ENCODE measurements at places on chromosomes 4 and X.

GRCh38 chrX:54819201-54819600 lies 11.7 kb downstream of the MAGED2 start:
- DNase-seq, result no peak

- DNase-seq, result no peak
Observed at GRCh38 chr4:169906104-169906503, 120.1 kb downstream of the MFAP3L start.

DNA sequence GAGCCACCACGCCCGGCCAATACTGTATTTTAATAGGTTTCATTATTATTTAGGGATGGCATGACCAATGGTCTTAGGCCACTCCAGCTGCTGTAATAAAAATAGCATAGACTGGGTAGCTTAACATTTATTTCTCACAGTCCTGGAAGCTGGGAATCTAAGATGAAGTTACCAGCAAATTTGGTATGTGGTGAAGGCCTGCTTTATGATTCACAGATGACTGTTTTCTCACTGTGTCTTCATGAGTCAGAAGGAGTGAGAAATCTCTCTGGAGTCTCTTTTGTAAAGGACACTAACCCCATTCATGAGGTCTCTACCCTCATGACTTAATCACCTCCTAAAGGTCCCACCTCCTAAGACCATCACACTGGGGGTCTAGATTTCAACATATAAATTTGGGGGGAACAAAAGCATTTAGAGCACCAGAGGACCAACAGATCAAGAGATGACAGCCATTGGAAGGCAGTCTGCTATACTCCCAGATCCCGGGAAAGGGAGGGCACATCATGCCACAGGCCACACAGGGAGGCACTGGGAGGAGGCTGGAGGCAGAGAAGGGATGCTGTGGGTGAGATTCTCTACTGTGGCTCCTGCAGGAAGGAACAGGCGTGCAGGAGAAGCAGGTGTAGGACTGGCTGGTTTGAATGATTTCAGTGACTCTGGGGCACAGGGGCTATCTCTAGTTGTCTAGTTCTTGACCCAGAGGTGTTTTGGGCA lies 335.8 kb upstream of the SFRP2 start:
- DNase-seq, result no peak

DNA sequence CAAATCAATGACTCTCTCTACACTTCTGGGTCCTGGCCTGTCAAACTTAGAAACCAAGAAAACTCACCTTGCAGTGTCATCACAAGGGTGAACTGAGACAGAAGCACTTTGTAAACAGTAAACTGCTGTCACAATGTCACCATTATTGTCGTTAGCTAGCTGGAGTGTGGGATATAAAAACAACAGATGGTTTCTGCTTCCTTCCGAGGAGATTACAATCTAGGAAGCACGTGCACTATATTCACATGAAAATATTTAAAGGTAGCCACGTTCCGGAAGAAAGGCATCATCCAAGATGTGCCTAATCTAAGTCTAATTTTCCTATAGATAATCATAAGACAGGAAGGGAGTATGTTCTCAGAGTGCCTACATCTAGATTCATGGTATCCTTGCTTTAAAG lies 64.7 kb upstream of the ACSL1 start:
- no peak for DNase-seq

GRCh38 chr4:109494563-109494962 lies 60.9 kb downstream of the SEC24B start:
- DNase-seq, result no peak

- DNase-seq, result no peak
Observed at GRCh38 chr4:81694176-81694913, 222.6 kb upstream of the RASGEF1B start.

DNA sequence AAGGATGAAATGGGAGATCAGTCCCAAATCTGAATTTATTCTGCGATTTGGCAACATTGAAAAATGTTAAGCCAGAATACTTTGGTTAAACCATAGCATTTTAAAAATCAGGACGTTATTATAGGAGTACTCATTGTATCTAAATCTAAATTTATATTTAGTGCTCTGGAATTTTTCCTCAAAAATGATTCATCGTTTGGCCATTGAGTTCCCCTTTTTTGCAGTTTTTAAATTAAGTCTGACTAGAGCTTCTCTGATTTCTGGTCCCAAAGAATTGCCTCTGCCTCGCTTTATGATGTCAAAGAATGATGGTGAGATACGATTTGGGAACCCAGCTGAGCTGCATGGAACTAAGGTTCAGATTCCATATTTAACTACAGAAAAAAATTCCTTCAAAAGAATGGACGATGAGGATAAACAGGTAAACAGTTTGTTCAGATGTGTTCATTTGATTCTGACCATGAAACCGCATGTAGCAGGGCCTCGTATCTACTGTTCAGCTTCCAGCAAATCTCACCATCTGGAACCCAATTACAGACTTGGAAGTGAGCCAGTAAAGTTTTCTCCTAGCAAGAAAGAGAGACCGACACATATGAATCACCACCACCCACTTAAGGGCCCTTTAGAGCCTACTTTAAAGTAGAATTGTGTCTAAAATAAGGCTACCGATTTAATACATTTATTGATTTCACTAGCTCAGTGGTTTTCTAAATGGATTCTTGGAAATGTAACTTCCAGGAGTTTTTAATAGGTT lies 75.6 kb downstream of the REPS2 start:
- no peak for DNase-seq

DNA sequence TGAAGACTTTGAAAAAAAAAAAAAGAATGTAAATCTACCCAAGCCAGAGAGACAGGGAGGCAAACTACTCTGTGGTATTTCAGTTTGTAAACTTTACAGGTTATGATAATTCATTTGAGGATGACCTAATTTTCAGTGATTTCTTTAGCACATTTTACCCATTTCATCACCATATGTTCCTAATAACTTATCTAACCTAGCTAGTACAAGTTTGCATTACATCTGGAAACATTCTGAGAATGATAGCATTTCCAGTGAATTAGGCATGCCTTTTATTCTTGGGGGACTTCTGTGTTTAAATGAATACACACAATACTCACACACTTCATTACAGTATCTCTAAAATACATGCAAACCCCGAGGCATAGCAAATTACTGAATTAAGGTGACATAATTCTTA lies 1055.5 kb downstream of the PCDH18 start:
- DNase-seq, result no peak

DNA sequence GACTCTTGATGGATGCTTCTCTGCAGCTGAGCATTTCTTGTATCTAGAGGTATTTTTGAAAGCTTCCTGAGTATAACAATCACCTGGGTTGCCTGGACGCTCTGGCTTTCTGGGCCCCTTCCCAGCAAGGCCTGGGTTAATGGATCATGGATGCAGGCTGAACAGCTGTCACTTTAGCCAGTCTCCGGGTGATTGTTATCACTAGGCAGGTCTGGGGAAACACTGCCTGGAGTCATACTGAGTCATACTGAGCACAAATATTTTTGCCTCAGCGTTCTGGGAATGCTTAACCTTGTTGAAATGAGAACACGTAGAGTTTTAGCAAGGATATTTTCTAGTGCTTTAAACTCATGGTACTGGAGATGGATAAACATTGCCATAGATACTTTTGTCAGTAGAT lies 102.6 kb downstream of the PHEX start:
- no peak for DNase-seq

- DNase-seq, result no peak
Observed at GRCh38 chr4:172980219-172980618, 188.4 kb upstream of the GALNT7 start.

DNA sequence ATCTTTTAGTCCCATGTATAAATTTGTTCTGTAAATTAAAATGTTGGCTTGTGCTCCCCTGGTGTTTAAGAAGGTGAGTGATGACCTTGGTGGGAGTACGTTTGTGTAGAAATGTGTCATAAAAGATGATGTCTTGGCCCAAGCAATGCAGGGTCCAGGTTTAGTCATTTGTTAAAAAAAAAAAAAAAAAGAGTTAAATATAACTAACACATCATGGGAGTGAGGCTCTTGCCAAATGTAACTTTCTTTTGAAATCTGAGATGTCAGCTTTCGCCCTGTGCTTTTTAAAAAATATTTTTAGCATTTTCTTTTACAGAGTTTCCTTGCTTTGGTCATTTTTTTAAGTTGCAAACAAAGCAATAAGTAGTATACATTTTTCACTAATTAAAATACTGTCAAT lies 135.6 kb downstream of the FBXO8 start:
- no peak for DNase-seq

GRCh38 chr4:48047896-48048295 lies 31.3 kb downstream of the NIPAL1 start:
- DNase-seq, result no peak

GRCh38 chrX:56099271-56099670 lies 132.9 kb upstream of the KLF8 start:
- DNase-seq, result no peak

- no peak for DNase-seq
Observed at GRCh38 chrX:52422884-52423283, 54.1 kb downstream of the XAGE2 start.

DNA sequence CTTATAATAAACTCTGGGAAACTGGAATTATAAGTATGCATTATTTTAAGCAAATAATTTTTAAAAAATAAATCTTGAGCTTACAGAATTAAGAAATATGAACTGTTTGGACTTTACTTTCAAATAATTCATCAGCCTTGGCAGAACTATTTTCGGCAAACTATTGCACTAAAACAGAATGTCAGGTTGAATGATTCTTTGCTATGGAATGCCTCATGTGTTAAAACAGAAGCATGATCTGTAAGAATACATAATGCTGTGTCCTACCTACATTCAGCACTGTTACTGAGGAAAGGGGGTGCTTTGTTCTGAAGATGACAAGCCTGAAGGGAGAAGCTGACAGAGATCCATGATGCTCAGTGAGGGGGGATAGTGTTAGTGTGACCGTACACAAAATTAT lies 55.6 kb upstream of the EXOC1L start:
- no peak for DNase-seq

GRCh38 chrX:40158036-40158706 lies 60.4 kb upstream of the BCOR start:
- no peak for DNase-seq

DNA sequence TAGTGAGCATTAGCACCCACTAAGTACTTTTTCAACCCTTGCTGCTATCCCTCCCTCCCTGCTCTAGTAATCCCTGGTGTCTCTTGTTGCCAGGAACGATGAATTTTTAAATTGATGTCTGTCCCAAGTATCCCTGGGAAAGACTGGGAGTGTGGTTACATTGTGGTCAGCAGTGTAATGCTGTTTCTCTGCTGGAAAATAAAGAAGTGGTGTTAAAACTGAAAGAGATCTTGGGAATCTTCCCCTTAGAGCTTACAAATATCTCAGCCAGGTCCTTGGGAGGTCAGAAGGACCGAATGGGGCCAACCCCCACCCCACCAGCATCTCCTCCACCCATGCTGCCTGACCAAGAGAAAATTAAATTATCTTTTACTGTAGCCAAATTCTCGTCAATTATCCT lies 174.5 kb upstream of the MXRA5 start:
- no peak for DNase-seq

DNA sequence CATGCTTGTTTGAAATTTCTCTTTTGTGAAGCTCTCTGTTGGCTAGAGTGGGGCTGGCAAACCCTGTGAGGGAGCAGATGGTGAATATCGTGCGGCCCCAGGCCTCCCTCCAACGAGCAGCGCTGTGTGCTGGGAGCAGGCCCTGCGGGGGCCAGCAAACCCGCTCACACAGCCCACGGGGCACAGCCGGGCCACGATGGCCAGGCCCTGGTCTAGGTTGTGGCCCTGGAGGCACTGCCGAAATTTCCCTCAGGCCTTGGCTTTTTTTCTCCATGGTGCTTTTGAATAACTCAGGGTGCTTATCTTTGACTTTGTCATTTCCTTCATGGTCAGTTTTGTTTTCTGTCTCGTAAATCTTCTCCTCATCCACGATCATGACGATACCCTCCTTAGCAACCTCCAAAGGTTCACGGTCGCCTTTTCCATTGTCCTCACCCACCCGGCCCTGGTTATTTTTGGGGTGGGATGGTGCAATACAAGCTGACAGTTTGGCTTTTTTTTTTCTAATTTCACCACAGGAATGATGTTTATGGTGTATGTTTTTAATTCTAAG lies 20.7 kb downstream of the PCGF3 start:
- no peak for DNase-seq

GRCh38 chrX:72176981-72177380 lies 4.6 kb upstream of the PIN4 start:
- no peak for DNase-seq

DNA sequence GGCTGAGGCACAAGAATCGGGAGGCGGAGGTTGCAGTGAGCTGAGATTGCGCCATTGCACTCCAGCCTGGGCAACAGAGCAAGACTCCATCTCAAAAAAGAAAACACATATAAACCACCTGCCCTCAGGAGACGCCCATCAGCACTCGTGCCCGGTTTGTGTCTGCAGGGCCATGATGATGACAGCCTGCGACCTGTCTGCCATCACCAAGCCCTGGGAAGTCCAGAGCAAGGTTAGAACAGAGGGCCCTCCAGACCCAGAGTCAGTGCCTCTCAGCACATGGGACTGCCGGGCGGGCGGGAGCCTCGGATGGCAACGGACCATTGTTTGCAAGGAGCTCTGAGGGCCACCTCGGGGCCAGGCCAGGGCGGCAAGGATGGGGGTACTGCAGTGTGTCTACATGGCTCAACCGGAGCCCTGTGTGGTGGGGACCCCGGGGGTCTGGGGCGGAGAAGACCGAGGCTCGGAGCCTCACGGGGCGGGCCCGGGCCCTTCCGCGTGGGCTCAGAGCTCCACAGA lies 9.3 kb downstream of the ATP5ME start:
- no peak for DNase-seq

DNA sequence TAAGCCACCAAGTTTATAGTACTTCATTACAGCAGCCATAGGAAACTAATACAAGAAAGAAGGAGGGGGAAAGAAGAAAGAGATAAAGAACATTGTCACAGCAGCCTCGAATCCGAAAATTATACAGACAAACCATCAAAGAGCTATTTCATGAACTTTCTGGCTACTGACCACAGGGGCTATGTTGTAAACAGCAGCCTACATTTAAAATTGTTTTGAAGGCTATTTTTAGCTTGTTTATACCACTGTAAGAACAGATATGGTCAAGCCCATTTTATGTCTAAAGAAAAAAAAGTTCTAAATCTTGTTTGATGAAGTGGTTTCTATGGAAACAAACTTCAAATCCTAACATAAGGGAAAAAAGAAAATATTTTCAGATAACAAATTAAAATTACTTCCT lies 282.1 kb downstream of the GABRG1 start:
- DNase-seq, result no peak

DNA sequence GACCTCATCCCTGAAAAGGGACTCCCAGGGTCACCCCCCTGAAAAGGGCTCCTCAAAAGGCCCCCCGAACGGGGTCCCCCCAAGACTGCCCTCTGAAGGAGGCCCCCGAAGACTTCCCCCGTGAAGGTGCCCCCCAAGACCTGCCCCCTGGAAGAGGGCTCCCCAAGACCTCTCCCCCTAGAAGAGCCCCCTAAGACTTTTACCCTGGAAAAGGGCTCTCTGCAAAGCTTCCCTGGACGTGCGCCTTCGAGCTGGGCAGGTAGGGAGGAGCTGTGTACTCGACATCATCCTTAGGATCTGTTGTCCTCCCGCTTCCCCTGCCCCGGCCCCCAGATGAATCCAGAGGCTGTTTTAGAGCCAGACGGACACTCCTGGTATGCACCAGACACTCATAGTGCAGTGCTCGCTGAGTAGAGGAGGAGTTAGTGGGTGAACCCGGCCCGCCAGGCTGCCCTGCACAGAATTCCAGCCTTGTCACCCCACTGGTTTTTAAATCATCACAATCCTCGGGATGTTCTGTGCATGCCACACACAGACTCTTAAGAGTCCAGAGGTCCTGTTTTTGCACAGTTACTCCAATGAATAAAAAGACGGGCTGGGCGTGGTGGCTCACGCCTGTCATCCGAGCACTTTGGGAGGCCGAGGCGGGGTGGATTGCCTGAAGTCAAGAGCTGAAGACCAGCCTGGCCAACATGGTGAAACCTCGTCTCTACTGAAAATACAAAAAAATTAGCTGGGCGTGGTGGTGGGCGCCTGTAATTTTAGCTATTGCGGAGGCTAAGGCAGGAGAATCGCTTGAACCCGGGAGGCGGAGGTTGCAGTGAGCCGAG lies 5.7 kb upstream of the SLC25A6 start:
- no peak for DNase-seq

All from stimulated activated CD8-positive, alpha-beta memory T cell treated with anti-CD3 and anti-CD28 coated beads, Interleukin-2, amount 100 ng/mL, for 1 hour (primary cell).